Stimulated activated CD4-positive, alpha-beta T cell treated with anti-CD3 and anti-CD28 coated beads, Interleukin-15, amount 100 ng/mL, for 1 hour (primary cell): ENCODE measurements at places on chromosomes 6 and 20.

GRCh38 chr6:159533568-159533967 is 159.5 kb downstream of the SOD2 start:
- no peak for DNase-seq

DNA sequence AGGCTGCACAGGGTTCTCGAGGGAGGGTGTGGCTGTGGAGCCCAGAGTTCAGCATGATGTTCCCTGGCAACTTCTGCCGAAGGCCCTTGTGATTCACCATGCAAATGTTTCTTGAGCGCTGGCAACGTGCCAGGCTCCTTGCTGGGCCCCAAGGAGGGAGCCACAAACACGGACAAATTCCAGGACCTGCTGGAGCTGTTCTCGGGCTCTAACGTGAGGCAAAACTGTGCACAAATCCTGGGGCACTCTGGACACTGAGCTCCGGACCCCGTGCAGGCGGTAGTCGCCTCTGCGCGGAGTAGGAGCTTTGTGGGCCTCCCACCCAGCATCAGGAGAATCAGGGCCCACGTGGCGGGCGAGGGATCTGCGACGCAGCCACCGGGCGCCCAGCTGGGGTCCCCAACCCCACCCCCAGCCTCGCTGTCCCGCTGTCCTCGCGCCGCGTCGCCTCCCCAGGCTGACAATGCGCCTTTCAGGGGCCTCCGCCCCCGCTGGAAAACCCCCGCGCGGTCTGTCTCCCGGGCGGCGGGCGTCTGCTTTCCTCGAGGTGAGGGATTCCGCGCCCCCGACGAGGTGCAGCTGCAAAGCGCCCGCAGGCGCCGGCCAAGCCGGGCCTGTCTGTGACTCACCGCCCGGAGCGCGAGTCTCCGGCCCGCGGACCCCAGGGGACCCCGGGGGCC is 31.7 kb upstream of the SCUBE3 start:
- no peak for DNase-seq

GRCh38 chr6:27754408-27754782 is 157.8 kb downstream of the OR2B2 start:
- DNase-seq, result no peak

DNA sequence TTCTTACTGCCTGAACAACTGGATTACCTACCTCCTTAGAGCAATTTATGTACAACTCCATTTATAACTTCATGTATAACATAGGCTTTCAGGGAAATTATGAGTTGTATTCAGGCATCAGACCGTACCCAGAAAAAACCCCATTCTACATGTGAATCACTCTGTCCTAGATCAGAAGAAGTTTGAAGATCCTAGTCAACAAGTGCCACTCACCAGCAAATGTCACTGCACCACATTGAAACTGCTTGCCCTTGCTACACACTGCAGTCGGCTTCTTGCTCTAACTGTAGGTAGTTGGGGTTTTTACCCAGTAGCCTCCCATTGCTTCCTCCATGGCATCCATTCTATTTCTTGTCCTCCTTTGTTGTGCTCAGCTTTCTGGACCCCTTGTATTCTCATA is 132.4 kb downstream of the DNAH8 start:
- DNase-seq, result no peak

- DNase-seq, result no peak
Observed at GRCh38 chr6:49913636-49914375, 47.5 kb upstream of the CRISP1 start.

GRCh38 chr6:137919837-137920730 is 53.0 kb downstream of the TNFAIP3 start:
- DNase-seq, result no peak

- DNase-seq, result no peak
Observed at GRCh38 chr6:132919045-132919860, 104.9 kb downstream of the RPS12 start.

DNA sequence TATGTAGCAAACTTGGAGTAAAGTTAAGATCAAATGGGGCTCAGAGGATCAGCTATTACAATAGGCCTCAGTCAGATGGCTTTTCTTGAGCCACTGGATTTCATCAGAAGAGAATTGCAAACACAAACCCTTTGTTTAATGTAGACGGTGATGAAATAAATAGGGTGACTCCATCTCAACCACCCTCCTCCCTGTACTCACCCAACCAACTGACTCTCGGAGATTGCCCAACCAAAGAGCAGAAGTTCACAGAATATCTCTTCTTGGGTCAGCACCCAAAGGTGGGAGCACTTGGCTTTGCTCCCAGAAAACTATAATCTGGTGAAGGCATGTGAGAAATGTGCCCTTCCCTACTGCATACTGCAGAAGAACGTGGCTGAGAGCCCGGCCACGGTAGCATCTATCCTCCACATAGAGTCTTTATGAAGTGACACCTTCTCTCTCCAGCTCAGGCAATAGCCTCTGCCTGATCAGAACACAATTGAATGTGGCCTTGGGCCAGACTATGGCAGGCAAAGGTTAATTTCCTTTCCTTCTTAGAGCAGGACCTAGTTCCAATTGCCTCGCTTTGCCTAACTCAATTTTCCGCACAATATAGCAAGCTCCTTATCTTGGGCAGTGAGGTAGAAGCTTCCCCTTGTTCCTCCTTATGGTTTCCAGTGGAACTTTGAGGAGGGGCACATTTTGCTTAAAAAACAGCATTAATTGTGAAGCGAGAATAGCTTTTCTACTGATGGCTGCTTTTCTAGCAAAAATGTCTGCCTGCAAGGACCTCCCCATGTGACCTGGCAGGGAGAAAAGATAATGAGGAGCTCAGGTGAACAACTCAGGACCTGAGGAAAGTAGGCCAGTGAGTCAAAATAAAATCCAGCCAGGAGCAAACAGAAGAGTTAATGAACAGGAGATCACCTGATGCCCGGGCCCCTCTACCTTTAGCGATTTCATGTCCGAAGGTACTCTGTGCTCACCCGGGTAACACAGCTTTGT is 79.4 kb downstream of the GFOD1 start:
- no peak for DNase-seq

DNA sequence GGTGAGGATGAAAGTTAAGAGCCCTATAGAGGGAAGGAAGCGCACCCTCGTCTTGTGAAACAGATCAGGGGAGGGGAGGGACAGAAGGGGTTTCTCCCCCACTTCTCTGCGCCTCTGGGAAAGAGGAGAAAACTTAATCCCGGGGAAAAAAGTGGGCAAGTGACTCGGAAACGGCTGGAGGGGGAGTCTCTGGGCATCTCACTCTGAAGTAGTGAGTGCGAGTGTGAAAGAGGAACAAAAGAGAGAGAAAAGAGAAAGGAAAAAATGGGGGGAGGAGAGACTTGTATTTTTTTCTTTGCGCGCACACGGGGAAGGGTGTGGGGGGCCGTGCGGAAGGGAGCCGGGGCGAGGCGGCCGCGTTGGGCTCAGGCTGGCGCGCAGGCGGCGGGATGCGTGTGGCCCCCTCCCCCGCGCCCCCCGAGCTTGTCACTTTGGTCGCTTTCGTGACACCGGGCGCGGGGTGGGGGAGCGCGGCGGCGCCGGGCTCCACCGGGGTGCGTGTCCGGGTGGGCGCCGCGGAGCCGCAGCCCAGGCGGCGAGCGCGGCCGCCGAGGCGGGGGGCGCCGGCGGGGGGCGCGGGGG is 454 bp downstream of the L3MBTL3 start:
- DNase-seq, result no peak

DNA sequence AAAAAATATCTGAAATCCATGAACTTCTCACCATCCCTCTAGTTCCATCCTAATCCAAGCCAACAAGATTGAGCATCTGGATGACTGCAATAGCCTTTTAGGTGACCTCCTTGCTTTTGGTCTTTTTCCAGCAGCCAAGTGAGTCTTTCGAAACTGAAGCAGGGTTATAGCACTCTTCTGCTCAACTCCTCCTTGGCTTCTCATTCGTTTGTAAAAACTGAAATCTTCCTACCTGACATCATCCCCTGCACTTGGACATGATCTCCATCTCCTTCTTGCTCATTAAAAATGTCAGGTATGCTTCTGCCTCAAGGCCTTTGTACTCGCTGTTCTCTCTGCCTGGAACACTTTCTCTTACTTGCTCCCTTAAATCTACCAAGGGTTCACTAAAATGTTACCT is 46.0 kb downstream of the STX7 start:
- no peak for DNase-seq

- DNase-seq, result no peak
Observed at GRCh38 chr20:3930265-3931206, 41.3 kb downstream of the PANK2 start.

GRCh38 chr6:121651420-121651819 is 216.0 kb downstream of the GJA1 start:
- no peak for DNase-seq

- no peak for DNase-seq
Observed at GRCh38 chr6:72649032-72649984, 27.4 kb downstream of the KCNQ5 start.

DNA sequence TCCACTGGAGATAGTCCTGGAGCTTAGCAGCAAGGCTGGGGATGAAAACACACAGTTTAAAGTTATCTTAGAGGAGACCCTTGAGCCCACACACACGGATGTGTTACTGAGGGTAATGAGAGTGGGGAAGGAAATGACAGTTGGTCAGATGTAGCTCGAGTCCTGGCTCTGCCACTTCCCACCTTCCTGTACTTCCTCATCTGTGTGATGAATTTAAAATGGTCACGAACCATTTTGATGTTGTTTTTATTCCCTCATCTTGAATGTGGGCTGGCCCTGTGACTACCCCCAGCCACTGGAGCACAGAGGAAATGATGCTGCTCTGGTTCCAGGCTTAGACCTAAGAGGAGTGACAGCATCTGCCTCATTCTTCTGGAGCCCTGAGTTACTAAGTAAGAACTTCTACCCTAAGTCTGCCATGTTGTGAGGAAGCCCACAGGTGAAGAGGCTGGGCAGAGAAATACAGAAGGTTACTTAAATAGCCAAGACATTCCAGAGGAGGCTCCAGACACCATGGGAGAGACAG is 141.2 kb downstream of the NRN1 start:
- DNase-seq, result no peak

- DNase-seq, result no peak
Observed at GRCh38 chr6:129059650-129060049, 176.7 kb downstream of the LAMA2 start.

DNA sequence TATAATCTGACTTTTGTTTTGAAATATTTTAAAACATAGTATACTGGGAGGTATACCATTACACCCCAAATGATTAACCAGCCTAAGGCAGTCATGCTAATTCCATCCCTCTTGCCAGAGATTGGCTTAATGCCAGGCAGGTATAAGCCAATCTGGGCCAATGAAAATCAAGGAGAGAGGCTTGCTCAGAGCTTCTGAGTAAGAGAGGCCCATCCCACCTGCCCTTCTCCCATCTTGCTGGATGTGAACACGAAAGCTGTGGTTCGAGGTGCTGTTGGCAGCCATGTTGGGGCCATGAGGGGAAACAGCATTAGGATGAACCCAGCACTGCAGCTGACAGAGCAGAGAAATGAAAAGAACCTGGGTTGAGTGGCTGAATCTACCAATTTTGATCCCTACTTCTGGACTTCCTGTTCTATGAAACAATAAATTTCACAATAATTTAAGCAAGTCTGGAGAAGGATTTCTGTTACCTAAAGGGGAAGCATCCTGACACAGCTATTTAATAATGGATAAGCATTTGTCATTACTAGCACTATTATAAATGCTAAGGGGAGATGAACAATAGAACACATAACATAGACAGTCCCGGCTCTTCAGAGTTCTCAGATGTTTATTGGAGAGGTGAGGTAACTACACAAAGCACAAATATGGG is 152.3 kb downstream of the CDC5L start:
- no peak for DNase-seq

DNA sequence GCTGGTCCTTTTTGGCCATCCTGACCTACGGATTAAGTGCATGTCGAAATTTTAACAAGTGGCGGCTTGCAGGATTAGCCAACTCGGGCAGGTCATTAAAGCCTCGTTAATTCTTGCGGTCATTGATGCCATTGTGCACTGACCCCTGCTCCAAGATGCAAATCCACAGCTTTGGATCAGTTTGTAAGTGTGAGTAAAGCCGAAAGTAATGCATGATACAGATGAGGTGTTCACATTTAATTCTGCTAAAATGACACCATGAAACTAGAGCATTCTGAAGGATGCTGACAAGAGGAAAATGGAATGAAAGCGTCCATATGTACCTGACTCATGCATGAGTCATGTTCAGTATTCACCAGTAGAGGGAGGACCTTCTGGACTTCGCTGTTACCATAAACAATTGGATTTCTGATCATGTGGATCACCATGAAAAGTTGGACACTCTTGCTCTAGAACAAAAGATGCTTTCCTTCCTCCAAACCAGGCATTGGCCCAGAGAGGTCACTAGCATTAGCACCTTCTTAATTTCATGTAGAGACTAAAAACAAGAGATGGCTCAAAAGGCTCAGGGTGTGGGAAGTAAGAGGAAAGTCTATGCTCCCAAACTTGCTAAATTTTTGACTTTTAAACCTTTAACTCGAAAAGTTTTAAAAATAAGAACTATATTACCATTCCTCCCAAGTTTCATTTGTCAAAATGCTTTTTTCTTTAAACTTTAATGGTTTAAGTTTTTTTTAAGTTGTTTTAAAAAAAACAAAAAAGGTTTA is 48.0 kb downstream of the MUC22 start:
- DNase-seq, result no peak

- DNase-seq, result no peak
Observed at GRCh38 chr6:31752739-31753319, 9.6 kb upstream of the SAPCD1 start.

- no peak for DNase-seq
Observed at GRCh38 chr20:32160341-32160740, 47.2 kb downstream of the PLAGL2 start.

- no peak for DNase-seq
Observed at GRCh38 chr6:21039926-21040325, 505.7 kb downstream of the CDKAL1 start.

DNA sequence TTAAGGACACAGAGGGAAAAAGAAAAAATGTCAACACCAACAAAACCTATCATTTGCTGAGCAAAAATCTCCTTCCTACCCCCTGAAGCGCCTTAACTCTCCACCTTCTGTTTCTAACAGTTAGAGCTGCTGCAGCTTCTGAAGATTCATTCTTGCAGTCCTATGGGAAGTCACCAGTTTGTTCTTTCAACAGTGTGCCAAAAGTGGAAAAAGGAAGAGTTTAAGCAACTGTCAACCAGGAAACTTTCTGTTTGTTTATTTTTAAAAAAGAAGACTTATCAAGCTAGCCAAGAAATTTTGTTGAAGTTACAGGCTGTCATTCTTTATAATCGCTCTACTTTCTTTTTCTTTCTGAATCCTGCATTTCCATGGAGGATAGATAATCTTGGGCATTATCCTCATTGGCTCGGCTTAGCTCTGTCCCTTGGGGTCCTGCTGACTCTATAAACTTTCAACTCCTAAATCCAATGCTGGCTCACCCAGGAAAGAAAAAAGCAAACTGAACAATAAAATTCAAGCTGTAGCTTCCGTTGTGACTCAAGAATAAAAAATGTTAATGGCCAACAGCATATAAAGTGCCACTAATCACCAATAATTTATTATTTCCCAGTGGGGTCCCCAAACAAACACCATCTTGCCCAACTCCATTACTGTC is 172.8 kb upstream of the CITED2 start:
- no peak for DNase-seq
